ENCODE measurements at places on chromosomes 2 and 18. TPM values are rescaled to one million over a fixed set of nuclear protein-coding genes. Genes with fewer than 3 reads are reported as not detected.
A peak's percentile ranks its signal among the peaks of the same experiment; 100 is the strongest.

DNA sequence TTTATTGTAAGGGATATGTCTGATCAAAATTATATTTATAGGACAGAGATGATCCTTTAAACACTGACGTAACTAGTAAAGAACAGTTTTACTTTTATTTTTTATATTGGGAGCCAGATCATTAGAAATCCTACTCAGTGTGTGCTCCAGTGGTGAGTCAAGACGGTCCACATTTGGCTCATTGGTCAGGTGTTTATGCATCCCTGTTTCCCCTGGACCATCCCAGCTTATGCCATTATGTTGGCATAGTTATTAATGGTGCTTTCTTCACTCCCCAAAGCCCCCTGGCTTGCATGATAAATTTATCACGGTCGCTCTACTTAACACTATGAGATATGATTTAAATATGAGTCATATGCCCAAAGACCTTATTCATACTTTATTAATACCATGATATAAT, 293.4 kb downstream of the XIRP2 start:
- no peak for DNase-seq
- H3K4me3 ChIP-seq = no peak overlapping the region
- H3K4me1 ChIP-seq = no peaks in the 10 kb centered on the region
- no peaks in the 10 kb centered on the region for H3K27me3 ChIP-seq

Gene KCNG3
- 12.4 TPM for total RNA-seq

DNA sequence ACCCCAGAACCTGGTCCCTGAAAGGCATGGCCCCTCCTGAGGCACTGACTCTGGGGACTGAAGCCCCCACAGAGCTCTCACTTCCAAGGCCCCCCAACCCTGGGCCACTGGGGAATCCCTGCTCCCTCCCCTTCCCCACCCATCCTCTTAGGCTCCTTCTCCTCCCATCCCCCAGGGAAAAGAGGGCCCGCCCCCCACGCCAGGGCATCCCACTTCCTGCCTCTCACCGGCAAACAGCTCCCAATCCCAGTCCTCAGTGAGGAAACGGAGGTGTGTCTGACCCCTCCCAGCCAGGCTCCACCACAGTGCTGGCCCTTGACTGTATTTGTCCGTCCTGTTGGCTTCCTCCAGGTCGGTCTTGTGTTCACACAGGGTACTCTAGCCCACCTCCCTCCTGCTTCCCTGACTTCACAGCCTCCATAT, 35.0 kb upstream of the PTMA start:
- H3K4me1 ChIP-seq = peaks cover 37% of the 10 kb centered on the region
- H3K27ac ChIP-seq = peak overlapping the region; percentile 73
- no peak for DNase-seq
- no peaks in the 10 kb centered on the region for H3K27me3 ChIP-seq
- H3K36me3 ChIP-seq = no peaks in the 10 kb centered on the region

Gene GALNT14
- total RNA-seq = 31.5 TPM

- H3K36me3 ChIP-seq = no peaks in the 10 kb centered on the region
- H3K4me3 ChIP-seq = no peak overlapping the region
Observed at GRCh38 chr2:179677077-179677688, 184.2 kb downstream of the ZNF385B start.

Gene PROM2
- 2.4 TPM for total RNA-seq

Gene TDRD15
- total RNA-seq = 11.3 TPM
